Sigmoid colon (tissue), 7 donors: ENCODE measurements at places on chromosomes 2 and 18. TPM values are rescaled to one million over a fixed set of nuclear protein-coding genes. Genes with fewer than 3 reads are reported as not detected.

DNA sequence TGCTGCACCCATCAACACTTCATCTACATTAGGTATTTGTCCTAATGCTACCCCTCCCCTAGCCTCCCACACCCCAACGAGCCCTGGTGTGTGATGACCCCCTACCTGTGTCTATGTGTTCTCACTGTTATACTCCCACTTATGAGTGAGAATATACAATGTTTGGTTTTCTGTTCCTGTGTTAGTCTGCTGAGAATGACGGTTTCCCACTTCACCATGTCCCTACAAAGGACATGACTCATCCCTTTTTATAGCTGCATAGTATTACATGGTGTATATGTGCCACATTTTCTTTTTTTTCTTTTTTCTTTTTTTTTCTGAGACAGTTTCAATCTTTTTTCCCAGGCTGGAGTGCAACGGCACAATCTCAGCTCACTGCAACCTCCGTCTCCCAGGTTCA, 284.1 kb upstream of the CYP26B1 start:
- DNase-seq: no peak

DNA sequence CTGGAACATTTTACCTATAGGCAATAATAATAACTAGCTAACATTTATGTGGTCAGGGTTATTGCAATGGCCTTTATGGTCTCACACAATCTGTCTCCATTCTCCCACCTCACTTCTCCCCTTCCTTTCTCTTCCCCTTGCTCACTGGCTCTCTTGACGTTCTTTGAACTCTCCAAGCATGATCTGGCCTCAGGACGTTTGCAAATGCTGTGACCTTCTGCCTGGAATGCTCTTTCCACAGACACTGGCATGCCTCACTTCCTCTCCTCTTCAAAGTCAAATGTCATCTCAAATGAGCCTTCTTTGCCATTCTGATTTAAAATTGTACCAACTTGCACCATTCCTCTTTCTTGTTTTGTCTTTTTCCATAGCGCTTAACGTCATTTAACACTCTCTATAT, 25.3 kb upstream of the GCG start:
- no peak for DNase-seq

DNA sequence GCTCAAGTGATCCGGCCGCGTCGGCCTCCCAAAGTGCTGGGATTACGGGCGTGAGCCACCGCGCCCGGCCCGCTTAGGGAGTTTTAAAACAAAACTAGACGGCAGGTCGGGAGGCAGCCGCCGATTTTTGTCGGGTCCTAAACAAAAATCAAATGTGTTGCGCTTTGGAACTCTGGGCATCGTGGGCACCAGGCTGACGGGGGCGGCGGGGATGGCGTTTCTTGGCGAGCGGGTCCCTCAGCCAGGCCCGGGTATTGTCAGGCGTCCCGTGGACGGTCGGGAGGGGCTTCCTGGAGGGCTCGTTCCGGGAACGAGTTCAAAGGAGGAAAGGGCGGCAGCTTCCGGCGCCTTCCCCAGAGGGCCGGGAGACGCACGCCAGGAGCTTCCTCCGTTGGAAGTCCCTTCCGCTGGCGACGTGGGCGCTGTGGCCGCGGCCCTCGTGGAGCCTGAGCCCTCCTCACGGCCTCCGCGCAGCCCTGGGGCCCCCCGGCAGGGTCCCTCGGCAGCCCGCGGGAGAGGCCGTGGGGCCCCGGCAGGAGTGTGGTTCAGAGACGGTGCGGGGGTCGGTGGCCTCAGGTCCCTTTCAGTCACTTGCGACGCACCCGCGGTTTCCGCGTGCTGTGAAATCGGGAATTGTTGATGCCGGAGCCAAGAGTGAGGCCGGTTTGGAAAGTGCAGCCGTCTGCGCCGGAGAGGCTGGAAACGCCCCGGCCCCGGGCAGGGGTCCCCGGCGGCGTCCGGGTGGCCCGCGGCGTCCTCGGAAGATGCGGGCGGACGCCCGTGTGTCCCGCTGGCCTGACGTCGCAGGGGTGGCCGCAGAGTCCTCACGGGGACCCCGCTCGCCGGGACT, 59.3 kb downstream of the EMILIN2 start:
- peak; percentile 85 for DNase-seq

DNA sequence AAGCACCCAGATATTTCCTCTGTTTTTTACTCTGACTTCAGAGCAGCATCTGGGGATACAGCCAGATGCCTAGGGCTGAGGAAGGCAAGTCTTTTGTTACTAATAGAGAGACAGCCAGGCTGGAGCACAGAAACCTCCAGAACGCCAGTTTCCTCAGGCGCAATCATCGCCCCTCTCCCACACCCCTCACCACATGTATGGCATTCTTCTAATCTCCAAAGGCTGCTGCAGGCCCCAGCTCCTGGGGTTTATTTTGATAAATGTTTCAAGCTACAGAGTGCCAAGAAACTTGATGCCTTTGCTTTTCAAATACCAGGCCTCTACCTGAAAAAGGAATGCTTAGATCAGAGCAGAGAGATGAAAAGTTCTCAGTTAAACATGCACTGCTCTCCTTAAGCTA, 283.6 kb downstream of the RBM43 start:
- no peak for DNase-seq

GRCh38 chr2:128347701-128348539, 29.3 kb upstream of the HS6ST1 start:
- peak; percentile 91 for DNase-seq

DNA sequence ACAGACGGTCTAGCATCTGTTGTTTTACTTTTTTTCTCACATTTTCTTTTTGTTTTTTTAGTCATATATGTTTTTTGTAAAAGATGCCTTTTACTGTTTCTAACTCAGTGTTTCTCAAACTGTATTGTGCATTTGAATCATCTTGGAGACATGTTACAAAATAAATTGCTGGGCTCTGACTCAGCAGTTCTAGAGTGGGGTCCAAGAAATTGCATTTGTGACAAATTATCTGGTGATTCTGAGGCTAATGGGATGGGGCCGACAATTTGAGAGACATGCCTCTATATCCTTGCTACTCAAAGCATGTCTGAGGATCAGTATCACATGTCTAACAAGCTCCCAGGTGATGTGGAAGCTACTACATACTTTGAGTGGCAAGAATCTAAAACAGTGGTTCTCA, 478.8 kb downstream of the PLCL1 start:
- no peak for DNase-seq

- DNase-seq: peak; percentile 59
These were observed 13.7 kb downstream of the ADRA2B start for GRCh38 chr2:96102596-96103186.

DNA sequence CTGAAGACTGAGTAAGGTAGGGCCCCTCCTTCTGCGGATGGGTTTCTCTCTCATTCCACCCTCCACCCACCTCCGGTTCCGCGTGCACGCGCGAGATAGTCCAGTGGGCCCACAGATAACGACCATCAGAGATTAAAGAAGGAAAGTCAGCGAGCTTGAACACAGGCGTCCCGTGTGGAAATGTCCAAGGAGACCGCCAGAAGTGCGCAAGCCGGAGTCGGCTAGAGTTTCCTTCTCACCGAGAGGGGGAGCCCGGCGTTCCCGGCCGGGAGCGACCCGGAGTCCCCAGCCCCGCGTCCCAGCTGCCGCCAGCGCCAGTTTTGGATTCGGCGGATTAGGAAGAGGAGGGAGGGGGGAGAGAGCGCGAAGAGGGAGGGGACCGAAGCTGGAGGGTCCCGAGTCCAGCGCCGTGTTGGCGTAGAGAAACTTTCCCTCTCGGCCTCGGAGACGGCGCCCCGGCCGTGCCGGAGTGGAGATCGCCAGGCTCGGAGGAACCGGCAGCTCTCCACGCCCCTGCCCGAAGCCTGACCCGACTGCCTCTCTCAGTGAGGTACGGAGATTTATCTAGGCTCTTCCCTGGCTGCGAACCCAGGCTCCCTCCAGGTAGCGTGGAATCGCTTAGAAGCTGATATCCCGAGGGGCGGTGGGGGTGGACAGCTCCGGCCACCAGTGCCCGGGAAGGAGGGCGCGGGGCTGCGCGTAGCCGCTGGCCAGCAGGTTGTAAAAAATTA, at the start of gene GULP1:
Gene GULP1, plus strand, starts transcription at position 258 of the 731 bp plus-strand sequence. CDS start 185,829 bp downstream, outside the sequence.
- DNase-seq: peak; percentile 90

DNA sequence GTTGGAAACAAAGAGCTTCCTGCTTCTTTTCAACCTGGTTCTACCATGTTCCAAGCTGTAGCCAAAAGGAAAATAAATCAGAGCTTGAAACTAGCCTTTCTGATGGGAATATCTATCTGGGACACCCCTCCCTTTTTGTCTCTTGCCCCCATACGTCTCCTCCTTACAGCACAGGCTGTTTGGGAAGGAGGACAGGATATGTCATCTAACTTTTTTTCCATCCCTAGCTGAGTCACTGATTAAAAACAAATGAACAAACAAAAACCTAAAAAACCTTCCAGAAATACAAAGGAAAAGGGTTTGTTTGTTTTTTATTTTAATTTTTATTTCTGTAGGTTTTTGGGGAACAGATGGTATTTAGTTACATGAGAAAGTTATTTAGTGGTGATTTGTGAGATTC, 151.6 kb downstream of the FAM210A start:
- no peak for DNase-seq

GRCh38 chr2:216923706-216924105, 63.8 kb upstream of the TNP1 start:
- no peak for DNase-seq

DNA sequence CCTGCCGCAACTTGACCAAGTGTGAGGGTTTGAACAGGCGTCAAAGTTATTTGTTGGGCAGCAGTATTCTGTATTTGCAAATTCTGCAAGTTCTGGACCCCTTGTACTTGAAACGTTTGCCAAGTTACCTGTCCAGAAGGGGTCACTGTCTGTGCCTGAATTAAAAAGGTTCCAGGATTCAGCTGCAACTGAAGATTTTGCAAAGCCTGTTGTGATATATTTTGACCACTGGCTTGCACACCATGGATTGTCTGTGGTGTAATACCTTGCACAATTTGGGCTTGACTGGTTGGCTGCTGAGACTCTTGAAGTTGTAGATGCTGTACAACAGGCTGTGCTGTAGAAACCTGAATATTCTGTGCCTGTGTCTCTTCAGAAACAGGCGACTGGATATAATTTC, 10.2 kb downstream of the SP3 start:
- no peak for DNase-seq

GRCh38 chr18:58290116-58290695, 246.2 kb downstream of the NEDD4L start:
- DNase-seq: no peak

- no peak for DNase-seq
These were observed 83.0 kb upstream of the HNRNPA3 start for GRCh38 chr2:177129610-177130009.

DNA sequence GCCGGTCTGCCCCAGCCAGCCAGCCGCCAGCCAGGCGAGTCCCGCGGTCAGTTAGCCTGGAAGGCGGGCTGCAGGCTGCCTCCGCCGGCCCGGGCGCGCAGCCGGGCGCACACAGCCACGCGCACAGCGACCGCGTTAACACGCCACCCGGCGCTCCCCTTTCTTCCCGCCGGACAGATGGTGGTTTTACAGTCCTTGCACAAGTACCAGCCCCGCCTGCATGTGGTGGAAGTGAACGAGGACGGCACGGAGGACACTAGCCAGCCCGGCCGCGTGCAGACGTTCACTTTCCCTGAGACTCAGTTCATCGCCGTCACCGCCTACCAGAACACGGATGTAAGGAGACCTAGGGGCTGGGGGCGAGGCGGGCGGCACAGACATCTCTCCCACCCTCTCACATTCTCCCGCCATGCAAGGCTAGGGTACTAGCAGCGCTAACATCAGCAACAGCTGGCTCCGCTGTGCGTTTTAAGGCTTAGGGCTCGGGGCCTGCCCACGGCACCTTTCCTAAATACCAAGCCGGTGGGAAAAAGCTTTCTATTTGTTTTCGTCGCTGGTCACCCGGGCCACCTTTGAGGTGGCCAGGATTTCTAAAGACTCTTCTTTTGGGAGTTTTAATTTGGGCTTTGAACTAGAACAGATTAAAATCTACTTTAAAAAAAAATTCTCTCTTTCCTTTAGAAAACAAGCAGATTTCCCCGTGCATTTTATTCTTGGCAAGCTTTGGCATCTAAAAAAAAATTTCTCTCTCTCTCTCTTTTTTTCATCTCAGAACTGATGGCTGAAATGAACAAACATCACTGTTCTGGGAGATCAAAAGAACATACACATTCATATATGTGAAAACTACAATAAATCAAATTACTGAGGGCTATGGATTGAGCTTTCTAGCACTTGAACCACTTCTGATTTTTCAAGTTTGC, 2.9 kb downstream of the TBR1 start:
- DNase-seq: no peak

GRCh38 chr2:99200076-99200800, 19.3 kb downstream of the MRPL30 start:
- DNase-seq: no peak

GRCh38 chr18:71011389-71011788, 722.5 kb downstream of the SOCS6 start:
- no peak for DNase-seq

- DNase-seq: peak; percentile 63
These were observed 20.1 kb downstream of the CYP26B1 start for GRCh38 chr2:72127401-72128058.

DNA sequence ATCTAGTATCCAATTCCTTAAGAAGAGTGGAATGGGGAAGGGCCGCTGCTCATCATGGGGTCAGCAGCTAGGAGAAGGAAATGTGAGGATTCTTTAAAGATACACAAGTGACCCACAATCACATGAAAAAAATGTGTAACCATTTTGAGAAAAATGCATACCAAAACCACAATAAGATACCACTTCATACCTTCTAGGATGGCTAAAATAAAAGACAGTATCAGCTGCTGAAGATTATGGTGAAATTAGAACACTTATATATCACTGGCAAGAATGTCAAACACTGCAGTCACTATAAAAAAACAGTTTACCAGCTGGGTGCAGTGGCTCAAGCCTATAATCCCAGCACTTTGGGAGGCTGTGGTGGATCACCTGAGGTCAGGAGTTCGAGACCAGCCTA, 67.9 kb downstream of the C2orf74 start:
- DNase-seq: no peak

The MSTN gene
- 0.41 TPM for total RNA-seq

The MERTK gene
- 23.9 TPM for total RNA-seq

The FHOD3 gene
- total RNA-seq: 24.9 TPM

The COL5A2 gene
- 60.9 TPM for total RNA-seq

The DSG2 gene
- 3.6 TPM for total RNA-seq

The TMEM178A gene
- total RNA-seq: 3.9 TPM

The FOSL2 gene
- total RNA-seq: 68.7 TPM

The NOSTRIN gene
- 5.1 TPM for total RNA-seq

The LINC00305 gene
- total RNA-seq: not detected

The CD8B2 gene
- not detected for total RNA-seq

The MC4R gene
- total RNA-seq: not detected
